ENCODE measurements at places on chromosomes 7 and 10.
A peak's percentile ranks its signal among the peaks of the same experiment; 100 is the strongest.

DNA sequence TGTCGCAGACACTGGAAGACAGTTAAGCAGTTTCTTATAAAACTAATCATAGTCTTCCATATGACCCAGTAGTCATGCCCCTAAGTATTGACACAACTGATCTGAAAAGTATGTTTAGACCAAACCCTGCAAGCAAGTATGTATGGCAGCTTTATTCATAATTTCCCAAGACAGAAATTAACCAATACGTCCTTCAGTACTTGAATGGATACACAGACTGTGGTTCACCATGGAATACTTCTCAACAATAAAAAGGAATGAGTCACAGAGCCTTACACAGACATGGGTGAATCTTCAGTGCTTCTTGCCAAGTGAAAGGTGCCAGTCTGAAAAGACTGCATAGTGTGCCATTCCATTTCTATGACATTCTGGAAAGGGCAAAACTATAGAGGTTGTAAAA is 50.2 kb upstream of the AKR1E2 start:
- no peak for DNase-seq

- DNase-seq: no peak
Measured at GRCh38 chr10:43173120-43173519, 34.9 kb downstream of the CSGALNACT2 start.

DNA sequence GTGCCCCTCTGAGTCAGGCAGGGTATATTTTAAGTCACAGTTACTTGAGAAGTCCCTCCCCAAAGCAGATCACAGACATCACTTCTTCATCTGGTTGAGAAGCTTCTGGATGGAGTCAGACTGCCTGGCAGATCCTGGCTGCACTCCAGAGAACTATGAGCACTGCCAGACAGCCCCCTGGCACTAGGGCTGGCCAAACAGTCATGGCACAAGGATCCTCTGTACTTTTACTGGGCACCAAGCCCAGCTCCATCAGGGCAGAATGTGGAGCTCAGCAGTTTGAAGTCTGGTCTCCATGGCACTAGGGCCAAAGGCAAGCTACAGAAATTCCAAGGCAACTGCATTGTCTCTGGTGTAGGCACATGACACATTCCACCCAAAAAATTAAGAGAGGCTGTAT is 162.1 kb downstream of the NRG3 start:
- DNase-seq: peak; percentile 4

- DNase-seq: peak; percentile 2
Measured at GRCh38 chr10:32054094-32054493, 2.1 kb downstream of the KIF5B start.

GRCh38 chr7:42143711-42144600 is 93.1 kb downstream of the GLI3 start:
- no peak for DNase-seq

DNA sequence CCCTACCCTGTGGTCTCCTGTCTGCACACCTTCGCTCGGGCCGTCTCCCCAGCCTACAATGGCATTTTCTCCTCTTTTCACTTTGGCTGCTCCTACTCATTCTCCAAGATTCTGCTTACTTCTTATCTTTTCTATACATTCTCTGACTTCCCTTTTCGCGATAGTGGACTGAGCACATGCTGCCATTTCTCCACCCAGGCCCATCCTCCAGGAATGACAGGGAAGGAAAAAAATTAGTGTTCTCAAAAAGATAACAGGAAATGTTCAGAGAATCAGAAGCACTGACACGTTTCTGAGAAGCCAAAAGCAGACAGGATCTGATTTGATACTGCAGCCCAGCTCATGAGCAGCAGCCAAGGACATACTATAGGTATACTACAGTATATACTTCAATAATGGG is 6.4 kb upstream of the ANXA11 start:
- DNase-seq: no peak

DNA sequence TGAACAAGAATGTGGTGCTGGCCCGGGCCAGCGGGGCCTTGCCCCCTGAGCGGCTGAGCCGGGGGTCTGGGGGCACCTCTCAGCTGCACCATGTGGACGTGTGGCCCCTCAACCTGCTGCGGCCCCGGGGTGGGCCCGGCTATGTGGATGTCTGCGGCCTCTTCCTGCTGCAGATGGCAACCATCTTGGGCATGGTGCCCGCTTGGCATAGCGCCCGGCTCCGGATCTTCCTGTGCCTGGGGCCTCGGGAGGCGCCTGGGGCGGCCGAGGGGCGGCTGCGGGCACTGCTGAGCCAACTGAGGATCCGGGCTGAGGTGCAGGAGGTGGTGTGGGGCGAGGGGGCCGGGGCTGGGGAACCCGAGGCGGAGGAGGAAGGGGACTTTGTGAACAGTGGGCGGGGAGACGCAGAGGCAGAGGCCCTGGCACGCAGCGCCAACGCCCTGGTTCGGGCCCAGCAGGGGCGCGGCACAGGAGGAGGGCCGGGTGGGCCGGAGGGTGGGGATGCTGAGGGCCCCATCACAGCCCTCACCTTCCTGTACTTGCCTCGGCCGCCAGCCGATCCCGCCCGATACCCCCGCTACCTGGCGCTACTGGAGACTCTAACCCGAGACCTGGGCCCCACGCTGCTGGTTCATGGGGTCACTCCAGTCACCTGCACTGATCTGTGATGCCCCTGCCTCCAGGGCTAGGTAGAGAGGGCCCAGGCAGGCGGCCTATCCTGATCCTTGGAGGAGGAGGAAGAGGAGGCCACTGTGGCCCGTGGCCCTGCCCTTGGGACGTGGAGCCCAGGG is 1.1 kb upstream of the TRIP6 start:
- peak; percentile 81 for DNase-seq
